Endothelial cell of umbilical vein (primary cell): ENCODE measurements at places on chromosomes 7 and 10. TPM values are rescaled to one million over a fixed set of nuclear protein-coding genes. Genes with fewer than 3 reads are reported as not detected.

CPN1 gene
- polyA plus RNA-seq: not detected in 2 replicates

RAPGEF5 gene
- polyA plus RNA-seq: 4.5 and 10.0 TPM in 2 replicates

CCDC172 gene
- polyA plus RNA-seq: not detected in 2 replicates

RSPH10B2 gene
- not detected in 2 replicates for polyA plus RNA-seq

PCLO gene
- polyA plus RNA-seq: 0.04 and 0.06 TPM in 2 replicates

VPS37D gene
- polyA plus RNA-seq: 2.1 and 2.9 TPM in 2 replicates

LRRC61 gene
- 0.72 TPM in 2 replicates for polyA plus RNA-seq

CHN2 gene
- polyA plus RNA-seq: 0.56 and 1.4 TPM in 2 replicates

CDK1 gene
- polyA plus RNA-seq: 13.6 and 19.9 TPM in 2 replicates

TRDMT1 gene
- polyA plus RNA-seq: 10.0 and 15.3 TPM in 2 replicates

GPR85 gene
- polyA plus RNA-seq: 0.41 and 0.54 TPM in 2 replicates

CCNY gene
- polyA plus RNA-seq: 38.9 and 61.5 TPM in 2 replicates

GPRIN2 gene
- polyA plus RNA-seq: not detected in 2 replicates

SEMA3A gene
- 0.49 and 0.68 TPM in 2 replicates for polyA plus RNA-seq

DHX32 gene
- 15.5 and 17.1 TPM in 2 replicates for polyA plus RNA-seq

TLX1 gene
- 0.10 TPM in 1 of 2 replicates, not detected in the other for polyA plus RNA-seq

PNLIPRP2 gene
- not detected in 2 replicates for polyA plus RNA-seq

PGAM2 gene
- polyA plus RNA-seq: 0.11 and 0.19 TPM in 2 replicates

ZNF727 gene
- not detected in 2 replicates for polyA plus RNA-seq

FAM25G gene
- polyA plus RNA-seq: not detected in 2 replicates

NPFFR1 gene
- not detected in 2 replicates for polyA plus RNA-seq

LLCFC1 gene
- polyA plus RNA-seq: not detected in 2 replicates

KAZALD1 gene
- polyA plus RNA-seq: 3.0 TPM in 2 replicates

PRXL2A gene
- 68.1 and 113 TPM in 2 replicates for polyA plus RNA-seq

IGFBP3 gene
- 3.0 and 3.4 TPM in 2 replicates for polyA plus RNA-seq

TMEM236 gene
- polyA plus RNA-seq: 0.19 and 0.29 TPM in 2 replicates

OPN4 gene
- polyA plus RNA-seq: not detected in 2 replicates

NCF1 gene
- 0.08 TPM in 1 of 2 replicates, not detected in the other for polyA plus RNA-seq

CARD11 gene
- polyA plus RNA-seq: 20.4 and 20.5 TPM in 2 replicates

SPDYE2 gene
- polyA plus RNA-seq: not detected in 2 replicates

SHH gene
- polyA plus RNA-seq: not detected in 2 replicates
